ENCODE measurements at places on chromosomes 7 and 10. TPM values are rescaled to one million over a fixed set of nuclear protein-coding genes. Genes with fewer than 3 reads are reported as not detected.
A peak's percentile ranks its signal among the peaks of the same experiment; 100 is the strongest.

DNA sequence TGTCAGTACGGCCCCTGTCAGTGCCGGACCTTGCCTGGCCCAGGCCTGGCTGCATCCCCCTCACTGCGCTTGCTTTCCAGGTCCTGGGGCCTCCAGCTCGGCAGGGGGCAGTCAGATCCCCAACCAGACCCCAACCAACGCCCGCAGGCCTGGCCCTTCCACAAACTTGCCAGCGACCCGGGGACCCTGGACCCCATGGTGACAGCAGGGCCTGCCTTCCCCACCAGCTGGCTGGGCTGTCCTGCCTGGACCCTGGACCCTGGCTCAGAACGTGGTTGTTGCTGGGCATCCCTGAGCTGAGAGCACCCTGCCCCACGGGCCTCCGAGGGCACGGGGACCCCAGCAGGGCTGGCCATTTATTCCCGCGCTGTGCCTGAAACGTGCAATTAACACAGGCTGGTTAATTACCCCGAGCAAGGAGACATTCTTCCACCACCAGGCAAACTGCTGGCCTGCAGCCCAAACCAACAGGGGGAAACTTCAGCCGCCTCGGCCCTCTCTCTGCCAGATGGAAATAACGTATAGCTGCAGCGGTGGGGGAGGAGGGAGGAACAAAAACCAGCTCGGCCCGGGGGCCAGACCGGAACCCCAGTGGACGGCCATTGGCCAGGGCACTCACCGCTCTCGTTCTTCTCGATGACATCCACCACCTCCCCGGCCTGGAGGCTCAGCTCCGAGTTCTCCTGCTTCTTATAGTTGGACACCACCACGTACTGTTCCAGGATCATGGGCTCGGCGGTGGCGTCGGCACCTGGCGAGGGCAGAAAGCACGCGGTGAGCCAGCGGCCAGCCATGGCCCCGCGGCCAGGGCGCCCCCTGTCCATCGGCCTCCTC lies 167.1 kb downstream of the NEURL1 start:
- peak; percentile 33 for DNase-seq

DNA sequence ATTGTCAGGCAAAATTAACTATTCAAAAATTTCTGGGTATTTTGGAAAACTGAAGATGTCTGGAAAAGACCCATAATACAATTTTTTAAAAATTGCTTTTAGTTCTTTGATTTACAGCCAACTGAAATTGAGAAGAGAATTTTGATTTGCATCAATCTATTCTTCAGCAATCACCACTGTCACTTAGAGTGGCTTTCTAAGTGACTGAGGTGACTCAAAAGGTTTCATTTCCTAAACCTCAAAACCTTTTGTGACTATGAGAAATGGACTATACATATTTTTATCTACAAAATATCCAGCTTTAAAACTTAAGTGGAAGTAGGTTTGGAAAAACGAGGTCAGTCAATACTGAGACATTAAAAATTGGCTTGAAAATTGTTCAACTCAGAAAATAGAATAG lies 60.0 kb downstream of the ENO4 start:
- no peak for DNase-seq

DNA sequence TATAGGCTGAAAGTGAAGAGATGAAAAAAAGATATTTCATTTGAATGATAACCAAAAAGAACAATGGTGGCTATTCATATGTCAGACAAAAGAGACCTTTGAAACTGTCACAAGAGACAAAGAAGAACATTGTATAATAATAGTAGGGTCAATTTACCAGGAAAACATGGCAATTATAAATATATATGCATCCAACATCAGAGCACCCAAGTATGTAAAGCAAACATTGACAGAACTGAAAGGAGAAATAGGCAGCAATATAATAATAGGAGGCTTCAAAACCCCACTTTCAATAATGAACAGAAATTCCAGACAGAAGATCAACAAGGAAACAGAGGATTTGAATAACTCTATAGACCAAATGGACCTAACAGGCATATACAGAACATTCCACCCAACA lies 876.2 kb downstream of the GRID1 start:
- no peak for DNase-seq

- no peak for DNase-seq
These were observed 98.1 kb downstream of the DPY19L1 start for GRCh38 chr7:34939175-34939574.

- peak; percentile 82 for DNase-seq
These were observed at the start of gene NMT2 for GRCh38 chr10:15168291-15168785. Gene NMT2, minus strand, starts transcription at chr10:15168693. Its CDS starts 81 bp downstream, at chr10:15168612.

- DNase-seq: peak; percentile 52
These were observed 782 bp downstream of the IFIT5 start for GRCh38 chr10:89414879-89415821.

GRCh38 chr10:132162590-132163277 lies 24.0 kb upstream of the DPYSL4 start:
- no peak for DNase-seq

DNA sequence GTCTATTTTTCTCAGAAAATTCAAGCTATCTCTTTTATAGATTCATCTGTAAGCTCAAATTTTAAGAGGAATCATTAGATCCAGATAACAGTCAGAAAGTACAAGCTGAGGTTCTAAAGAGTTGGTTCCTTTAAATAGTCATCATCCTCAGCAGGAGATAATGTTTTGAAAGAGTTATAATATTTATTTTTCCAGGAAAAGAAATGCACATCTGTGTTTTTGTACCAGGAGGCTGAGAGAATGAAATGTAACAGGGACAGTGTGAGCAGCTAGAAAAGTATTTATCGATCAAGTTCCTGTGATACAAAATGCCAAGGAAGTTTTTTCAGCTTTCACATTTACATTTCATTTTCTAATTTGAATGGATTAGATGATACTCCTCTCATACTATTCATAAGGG lies 120.2 kb upstream of the LRRTM3 start:
- DNase-seq: no peak

DNA sequence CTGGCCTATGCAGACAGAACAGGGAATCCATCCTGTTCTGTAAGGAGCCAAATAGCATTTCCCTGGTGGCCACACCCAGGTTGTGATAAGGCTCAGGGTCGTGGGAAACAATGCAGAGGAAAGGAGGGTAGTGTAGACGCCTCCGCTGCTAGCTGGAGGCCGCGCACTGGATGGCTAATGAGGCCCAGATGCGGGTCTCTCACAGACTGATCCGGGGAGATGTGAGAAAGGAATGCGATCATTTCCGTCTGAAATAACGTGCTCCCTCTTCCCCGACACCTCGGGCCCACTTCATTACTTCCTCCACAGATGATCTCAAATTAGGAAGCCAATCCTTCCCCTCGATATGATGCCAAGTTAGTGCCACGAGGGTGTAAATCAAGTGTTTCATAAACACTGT lies 203.3 kb downstream of the TAX1BP1 start:
- DNase-seq: no peak

DNA sequence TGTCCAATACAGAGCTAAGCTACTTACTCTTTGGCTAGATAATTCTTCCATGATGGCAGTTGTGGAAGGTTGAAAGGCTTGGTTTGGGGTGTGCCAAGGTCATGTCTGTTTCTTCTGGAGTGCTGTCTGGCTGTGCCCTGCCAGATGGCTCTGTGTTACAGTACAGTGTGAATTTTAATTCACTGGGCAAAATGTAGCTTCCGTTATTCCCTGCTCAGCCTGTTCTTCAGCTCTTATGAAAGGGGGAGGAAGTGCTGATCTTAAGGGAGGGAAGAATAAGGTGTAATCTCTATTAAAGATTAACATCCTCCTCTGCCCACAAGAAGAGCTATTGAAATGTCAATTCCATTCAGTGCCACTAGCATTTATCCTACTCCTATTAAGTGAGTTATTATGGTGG lies 52.2 kb downstream of the SND1 start:
- DNase-seq: no peak

DNA sequence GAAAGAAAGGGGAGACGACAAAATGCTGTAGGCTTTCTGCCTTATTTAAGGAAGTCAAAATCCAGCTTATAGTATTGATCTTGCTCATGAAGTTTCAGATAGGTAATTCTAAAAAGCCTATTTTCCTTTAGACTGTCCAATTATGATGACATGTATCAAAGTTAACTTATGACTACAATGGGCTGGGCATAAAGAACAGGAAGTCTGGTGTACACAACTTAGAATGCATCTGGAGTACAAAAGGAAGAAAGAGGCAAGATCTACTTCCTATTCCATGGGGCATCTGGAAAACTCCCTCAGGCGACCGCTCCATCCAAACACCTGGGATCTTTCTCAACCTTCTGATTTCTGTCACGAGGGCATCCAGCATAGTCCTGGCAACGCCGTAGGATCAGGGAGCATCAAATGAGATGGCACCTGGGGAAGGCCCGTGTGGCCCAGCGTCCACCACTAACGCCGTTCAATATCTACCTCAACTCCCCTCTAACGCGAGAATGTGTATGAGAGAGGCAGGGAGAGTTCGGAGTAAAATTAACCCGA lies 512 bp downstream of the FAM24B start:
- DNase-seq: no peak

GRCh38 chr10:8149991-8150390 lies 95.5 kb downstream of the GATA3 start:
- no peak for DNase-seq

DNA sequence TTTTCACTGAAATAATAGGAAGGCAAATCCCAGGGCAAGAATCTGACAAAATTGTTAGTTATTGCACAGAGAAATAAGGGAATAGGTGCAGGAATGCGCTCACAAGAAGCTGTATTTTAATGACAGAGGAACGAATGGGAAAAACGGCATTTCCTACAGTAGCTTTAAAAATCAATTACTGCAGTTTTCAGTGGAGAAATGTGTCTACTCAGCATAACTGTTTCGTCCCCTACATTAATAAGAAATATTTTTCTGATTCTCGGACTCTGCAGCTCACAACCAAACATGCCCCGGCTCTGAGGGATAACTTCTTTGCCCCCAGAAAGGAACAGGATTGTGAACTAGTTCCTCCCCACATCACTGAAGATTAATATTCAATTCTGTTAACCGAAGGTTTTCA lies 44.9 kb upstream of the TCERG1L start:
- no peak for DNase-seq

DNA sequence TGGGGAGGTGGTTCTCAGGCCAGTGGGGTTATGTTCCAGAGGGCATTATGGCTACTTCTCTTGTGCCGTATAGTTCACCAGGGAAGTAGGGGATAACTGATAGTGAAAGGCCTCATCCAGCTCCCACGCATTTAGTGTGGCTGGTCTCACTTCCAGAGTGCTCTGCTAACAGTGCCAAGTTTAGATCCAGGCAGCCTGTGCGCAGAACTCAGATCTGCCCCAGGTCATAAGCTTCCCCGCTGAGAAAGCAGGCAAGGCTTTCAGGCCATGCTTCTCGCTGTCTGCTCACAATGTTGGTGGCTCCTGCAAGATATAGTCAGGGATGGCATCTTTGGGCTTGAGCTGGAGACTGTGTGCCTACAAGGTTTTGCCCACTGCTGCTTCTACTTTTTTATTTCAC lies 11.3 kb downstream of the AGK start:
- no peak for DNase-seq

GRCh38 chr7:83105063-83105462 lies 57.6 kb downstream of the PCLO start:
- DNase-seq: no peak

GRCh38 chr10:93420944-93421825 lies 60.9 kb downstream of the MYOF start:
- DNase-seq: no peak

DNA sequence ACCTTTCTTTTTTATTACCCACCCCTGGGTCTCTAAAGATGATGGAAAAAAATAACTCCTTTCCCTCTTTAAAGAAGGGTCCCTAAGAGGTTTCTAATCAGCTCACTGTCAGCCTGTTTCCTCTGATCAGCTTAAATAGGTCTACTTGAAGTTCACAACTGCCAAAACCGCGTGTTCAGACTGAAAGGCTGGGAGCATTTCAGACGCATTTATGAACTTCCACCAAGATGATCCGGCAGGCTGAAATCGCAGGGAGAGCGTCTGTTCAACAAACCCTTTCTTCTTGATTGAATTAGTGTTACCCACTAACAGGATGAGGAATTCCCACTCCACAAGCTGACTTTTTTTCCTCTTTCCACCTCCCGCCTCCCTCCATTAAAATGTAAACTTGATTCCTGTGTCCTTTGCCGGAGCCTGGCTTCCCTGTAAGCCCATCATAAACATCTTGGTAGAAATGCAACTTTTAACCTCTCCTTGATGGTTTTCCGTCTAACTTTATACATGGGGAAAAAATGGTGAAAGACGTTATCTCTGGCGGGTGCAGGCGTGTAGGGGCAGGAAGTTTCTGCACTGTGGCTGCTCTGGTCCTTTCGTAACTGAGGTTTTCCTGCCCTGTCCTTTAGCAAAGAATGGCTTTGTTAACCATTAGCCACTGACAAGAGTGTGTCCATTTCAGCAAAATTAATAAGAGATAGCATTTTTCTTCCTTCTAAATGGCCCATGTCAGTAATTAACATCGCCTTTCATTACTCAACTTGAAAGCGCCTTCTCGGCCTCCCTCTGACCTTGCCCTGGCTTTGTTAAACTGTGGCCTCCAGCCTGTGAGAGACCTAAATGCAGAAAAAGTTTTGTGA lies 130.7 kb downstream of the BAMBI start:
- DNase-seq: no peak

PODXL gene
- polyA plus RNA-seq: 0.16 TPM

LRRC17 gene
- 0.12 TPM for polyA plus RNA-seq

PGAM2 gene
- not detected for polyA plus RNA-seq

PLA2G12B gene
- not detected for polyA plus RNA-seq

MGAM2 gene
- polyA plus RNA-seq: 0.03 TPM
